ENCODE measurements at places on chromosomes 7 and 10. TPM values are rescaled to one million over a fixed set of nuclear protein-coding genes. Genes with fewer than 3 reads are reported as not detected.

The DYNC1I1 gene
- 3.2 TPM for total RNA-seq

The SPDYE8 gene
- not detected for total RNA-seq

The UPK3B gene
- total RNA-seq: not detected

The CLDN4 gene
- total RNA-seq: 13.7 TPM

Data from astrocyte (in vitro differentiated cells and primary cell).